HAP-1 (cell line): ENCODE measurements at places on chromosomes 13 and 19.

DNA sequence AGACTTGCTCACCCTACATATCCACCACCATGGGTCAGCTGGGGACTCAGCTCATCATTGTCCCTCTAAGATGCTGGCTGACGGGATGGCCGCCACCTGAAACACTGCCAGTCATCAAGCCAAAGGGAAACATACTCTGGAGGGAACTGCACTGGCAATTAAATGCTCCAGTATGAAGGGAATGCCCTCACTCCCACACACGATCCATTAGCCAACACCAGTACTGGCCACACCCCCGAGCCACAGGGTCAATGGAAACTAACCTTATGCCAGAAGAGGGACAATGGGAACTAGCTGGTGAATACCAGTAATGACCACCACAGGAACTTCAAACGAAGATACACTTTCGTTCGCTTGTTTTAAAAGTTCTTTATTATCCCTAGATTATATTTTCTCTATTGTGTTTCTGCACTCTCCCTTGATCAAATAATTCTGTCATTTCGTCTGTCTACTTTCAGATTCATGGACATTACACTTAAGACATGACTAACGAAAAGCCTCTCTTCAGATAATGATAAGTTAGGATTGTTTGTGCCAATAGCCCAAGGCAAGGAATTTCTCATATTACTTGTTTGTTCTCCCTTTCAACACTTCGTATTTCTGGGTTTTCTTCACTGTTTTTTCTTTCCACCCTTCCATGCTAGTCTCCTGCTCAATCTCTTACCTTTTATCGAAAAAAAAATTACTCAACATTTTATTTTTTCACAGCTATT lies 1.7 kb upstream of the ZNF507 start:
- peak; percentile 9 for DNase-seq

DNA sequence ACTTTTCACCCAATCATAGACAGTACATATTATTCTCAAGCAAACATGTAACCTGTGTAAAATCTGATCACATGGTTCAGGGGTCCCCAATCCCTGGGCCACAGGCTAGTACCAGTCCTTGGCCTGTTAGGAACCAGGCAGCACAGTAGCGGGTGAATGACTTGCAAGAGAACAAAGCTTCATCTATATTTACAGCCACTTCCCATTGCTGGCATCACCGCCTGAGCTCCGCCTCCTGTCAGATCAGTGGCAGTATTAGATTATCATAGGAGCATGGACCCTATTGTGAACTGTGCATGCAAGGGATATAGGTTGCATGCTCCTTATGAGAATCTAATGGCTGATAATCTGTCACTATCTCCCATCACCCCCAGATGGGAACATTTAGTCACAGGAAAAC lies 133.1 kb downstream of the MAB21L1 start:
- DNase-seq = no peak

DNA sequence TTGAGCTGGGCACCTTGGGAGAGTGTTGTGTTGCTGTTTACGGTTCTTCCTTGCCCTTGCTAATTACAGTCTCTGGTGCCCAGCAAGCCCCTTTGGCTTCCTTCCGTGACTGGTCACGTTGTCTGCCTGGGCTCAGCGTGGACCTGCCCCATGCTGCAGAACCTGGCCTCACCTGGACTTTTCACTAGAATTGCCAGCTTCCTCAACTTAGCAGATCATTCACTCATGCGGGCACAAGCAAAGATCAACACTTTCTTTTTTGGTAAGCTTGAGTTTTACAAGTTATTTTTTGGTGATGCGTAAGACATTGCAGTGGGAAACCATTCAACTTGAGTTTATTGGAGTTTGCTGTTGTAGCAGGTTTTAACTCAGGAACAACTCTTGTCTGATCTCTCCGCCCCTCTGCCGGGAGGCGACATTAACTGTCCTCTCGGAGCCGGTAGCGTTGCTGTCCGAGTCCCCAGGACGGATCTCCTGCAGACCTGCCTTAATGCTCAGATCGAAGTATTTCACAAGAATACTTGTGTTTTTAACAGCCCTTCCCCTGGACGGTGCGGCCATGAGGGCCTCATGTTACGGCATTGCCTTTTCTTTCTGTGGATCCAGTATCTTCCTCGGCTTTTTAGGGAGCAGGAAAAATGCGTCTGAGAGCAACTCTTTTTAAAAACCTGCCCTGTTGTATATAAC lies 15.7 kb upstream of the TEX29 start:
- no peak for DNase-seq

DNA sequence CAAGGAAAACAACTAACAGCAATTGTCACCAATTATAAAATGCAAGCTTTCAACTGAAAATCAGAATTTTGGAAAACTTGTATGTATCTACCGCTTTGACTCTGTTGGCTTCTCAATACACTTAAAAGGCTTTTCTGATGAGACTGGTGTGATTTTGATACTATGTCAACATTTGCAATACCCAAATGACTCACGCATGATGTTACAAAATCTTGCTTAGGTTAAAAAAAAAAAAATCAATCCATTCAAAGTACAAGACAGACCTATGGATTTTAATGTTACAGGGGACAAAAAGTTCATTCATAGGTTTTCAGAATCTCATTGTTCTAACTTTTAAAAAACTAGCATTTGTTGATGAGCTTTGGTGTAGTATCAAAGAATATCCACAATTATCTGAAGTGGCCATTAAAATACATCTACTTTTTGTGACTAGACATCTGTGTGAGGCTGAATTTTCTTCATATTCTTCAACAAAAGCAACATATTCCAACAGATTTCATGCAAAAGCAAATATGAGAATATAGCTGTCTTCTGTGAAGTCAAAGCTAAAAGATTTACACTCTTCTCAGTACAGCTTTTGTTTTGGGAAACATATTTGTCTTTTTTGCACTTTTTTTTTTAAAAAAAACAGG lies 10.7 kb downstream of the ELF1 start:
- no peak for DNase-seq

DNA sequence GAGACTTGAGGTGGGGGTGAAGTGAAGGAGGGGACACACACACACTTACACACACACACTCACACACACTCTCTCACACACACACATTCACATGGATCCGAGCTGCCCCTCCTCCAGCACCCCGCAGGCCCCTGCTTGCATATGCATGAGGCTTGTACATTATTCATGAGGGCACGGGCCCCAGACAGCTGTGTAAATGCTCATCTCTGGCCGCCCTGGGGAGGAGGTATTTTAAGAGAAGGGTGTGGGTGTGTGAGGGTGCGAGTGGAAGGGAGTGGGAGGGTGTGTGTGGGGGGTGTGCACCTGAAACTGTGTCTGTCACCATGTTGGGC lies 2.4 kb downstream of the NCAN start:
- no peak for DNase-seq

GRCh38 chr13:66159511-66159910 lies 1070.6 kb downstream of the PCDH9 start:
- DNase-seq = no peak

- DNase-seq = no peak
Observed at GRCh38 chr13:91074091-91074490, 273.4 kb upstream of the MIR17HG start.

- DNase-seq = peak; percentile 26
Observed at GRCh38 chr13:73440296-73440895, 381.6 kb downstream of the KLF5 start.

GRCh38 chr13:109785141-109785891 lies 1.1 kb downstream of the IRS2 start:
- DNase-seq = no peak

DNA sequence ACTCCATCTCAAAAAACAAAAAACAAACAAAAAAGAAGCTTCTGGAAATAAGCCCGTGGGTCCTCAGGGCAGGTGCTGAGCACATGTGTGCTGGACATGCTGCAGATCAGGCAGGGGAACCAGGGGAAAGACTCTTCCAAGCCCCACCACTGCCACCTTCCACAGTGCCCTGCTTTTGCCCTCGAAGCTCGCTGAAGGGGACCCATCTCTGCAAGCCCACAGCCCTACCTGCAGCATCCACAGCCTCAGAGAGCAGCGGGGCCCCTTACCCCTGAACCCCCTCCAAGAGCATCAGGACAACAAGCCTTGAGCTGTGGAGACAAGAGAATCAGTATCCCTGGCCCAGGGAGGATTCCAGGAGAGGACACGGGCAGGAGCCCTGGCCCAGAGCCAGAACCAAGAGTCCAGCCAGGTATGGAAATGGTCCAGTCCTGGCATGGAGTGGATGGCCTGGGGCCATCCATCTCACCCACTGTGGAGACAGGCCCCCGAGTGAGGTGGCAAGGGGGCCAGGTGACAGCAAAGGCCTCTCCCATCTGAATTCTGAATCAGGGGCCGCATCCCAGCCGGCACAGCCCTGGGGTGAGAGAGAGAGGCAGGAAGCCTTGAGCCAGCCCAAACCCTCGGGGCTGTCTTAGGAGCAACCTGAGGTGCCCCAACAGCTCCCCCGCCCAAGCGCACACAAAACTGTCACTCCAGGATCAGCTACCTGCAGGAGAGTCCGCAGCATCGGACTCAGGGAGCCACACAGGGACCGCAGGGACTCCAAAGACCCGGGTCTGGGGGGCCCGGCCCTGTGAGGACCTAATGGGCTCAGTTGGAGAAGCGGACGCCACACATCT lies 51.8 kb upstream of the TPM4 start:
- DNase-seq = no peak

DNA sequence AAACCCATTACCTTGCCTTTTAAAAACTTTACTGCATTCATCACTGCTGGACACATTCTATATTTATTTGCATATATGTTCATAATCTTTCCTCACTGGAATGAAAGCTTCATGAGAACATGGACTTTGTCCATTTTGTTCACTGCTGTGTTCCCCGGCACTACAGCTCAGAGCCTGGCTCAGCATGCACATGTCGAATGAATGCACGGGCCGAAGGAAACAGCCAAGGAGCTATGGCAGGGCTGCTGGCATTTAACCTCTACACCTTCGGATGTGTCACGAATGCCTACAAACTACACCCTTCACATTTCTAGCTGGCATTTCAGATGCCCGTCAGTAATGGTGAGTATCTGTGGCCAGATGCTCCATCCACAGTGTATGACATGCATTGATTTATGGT lies 7.6 kb downstream of the MTIF3 start:
- DNase-seq = no peak

GRCh38 chr19:3699741-3700241 lies 477 bp downstream of the PIP5K1C start:
- DNase-seq = no peak

- DNase-seq = peak; percentile 80
Observed at GRCh38 chr19:42386974-42387707, 3.0 kb downstream of the CNFN start.

DNA sequence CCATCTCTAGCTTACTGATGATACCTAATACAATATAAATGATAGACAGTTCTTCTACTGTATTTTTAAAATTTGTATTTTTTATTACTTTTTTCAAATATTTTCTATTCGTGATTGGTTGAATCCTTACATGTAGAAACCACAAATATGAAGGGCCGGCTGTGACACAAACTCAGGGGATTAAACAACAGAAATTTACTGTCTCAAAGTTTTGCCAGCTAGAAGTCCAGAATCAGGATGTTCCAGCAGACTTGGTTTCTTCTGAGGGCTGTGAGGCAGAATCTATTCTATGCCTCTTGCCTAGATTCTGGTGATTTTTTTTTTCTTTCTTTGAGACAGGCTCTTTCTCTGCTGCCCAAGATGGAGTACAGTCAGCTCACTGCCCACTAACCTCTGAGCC lies 13.8 kb downstream of the FPR1 start:
- DNase-seq = no peak

GRCh38 chr19:45409557-45409920 lies 3.1 kb downstream of the POLR1G start:
- DNase-seq = no peak

DNA sequence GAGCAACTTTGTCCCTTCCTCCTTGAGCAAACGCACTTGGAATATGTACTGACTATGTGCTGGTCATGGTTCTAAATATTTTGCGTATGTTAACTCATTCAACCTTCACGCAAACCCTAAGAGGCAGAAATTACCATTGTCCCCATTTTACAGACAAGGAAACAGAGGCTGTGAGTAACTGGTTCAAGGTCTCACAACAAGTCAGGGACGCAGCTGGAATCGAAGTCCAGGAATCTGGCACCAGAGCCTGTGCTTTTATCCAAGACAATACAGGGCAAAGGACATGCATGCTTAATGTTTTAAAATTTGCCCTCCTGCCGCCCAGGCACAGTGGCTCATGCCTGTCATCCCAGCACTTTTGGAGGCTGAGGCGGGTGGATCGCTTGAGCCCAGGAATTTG lies 5.1 kb downstream of the FXYD5 start:
- no peak for DNase-seq

DNA sequence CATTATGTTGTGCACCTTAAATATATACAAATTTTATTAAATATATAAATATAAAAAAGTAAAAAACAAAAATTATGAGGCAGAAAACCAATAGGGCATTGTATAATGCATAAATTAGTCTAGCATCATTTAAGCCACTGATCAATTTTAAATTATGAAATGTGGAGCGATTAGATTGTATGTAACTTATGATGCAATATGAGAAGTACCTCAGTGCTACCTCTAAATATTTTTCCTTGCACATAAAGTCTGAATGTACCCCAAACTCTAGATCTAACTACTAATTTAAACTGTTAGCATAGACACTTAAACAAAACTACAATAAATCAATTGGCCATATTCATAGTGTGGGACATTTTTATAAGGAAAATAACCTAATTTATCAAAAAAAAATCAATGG lies 1178.5 kb upstream of the MIR17HG start:
- no peak for DNase-seq

DNA sequence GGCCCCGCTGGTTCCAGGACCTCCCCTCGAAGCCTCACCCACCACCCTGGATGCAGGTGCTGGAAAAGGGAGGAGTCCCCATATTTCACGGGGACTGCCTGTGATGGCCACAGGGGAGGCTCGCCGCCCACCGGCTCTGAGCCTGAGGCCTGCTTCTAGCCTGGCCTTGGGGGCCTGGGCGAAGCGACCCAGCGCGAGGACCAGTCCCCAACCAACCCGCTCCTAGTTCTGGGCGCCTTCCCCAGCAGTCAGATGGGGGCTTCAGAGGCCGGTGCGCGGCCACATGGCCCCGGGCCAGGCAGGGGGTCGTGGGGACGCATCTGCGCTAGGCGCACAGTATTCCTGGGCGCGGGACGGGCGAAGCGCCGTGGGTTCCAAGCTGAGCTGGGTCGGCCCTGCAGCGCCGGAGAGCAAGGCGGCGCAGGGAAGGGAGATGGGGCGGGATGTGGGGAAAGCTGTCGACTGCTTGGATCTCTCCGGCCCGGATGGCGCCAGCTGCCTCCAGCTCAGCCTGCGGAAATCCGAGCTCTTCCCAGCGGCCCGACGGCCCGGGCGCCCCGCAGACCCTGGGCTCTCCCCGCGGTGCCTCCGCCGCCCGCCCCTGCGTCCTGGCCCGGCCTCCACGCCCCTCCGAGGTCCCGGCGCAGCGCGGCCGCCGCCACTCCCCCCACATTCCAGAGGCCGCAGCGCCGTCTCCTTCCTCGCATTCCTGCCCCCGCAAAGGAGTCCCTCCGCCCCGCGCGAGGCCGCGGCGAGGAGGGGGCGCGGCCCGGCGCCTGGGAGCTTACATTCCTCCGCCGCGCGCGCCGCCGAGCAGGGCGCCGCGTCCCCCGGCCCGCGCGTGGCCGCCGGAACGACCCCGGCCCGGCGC lies at the start of gene WTIP:
Gene WTIP, plus strand, starts transcription at position 788 of the 871 bp plus-strand sequence. CDS start 217 bp downstream, outside the sequence.
- peak; percentile 79 for DNase-seq

GRCh38 chr19:49442354-49442753 lies 1.0 kb upstream of the SLC17A7 start:
- no peak for DNase-seq

- DNase-seq = no peak
Observed at GRCh38 chr13:78787190-78787589, 128.2 kb upstream of the OBI1 start.
